ENCODE measurements at places on chromosomes 3 and 15.

- no peak for DNase-seq
Measured at GRCh38 chr3:50644561-50644960, 27.6 kb downstream of the MAPKAPK3 start.

DNA sequence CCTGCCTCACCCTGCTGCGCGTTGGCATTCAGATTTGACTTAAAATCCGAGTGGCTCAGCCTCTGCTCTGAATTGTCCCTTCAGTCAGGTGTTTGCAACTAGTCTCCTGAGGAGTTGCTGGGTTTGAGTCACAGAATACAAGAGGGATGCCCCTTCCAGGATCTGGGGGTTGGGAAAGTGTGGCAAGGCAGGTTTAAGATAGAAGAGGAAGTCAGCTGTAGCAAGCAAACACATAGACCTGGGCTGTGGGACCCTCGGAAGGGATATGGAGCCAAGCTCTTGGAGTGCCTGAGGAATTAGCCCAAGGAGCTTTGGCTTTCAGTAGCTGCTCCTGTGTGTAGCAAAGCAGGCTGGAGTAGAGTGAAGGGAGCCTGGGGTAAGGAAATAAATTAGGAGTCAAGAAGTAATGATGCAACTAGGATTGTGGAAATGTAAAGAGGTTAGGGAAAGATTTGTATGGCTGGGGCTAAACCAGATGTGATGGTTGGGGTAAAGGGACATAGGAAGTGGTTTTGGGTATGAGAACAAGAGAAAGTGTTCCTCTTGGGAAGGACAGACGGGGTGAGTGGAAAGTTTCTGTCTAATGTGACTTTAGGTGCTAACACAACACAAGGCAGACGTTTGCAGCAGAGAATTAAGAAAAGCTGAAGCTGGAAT, 41.2 kb downstream of the RAB7A start:
- DNase-seq: no peak

GRCh38 chr15:55484917-55485672, 22.9 kb downstream of the DNAAF4 start:
- DNase-seq: no peak

GRCh38 chr3:72380193-72380592, 468.1 kb downstream of the SHQ1 start:
- no peak for DNase-seq

- no peak for DNase-seq
Measured at GRCh38 chr3:103006526-103007183, 571.8 kb downstream of the ZPLD1 start.

DNA sequence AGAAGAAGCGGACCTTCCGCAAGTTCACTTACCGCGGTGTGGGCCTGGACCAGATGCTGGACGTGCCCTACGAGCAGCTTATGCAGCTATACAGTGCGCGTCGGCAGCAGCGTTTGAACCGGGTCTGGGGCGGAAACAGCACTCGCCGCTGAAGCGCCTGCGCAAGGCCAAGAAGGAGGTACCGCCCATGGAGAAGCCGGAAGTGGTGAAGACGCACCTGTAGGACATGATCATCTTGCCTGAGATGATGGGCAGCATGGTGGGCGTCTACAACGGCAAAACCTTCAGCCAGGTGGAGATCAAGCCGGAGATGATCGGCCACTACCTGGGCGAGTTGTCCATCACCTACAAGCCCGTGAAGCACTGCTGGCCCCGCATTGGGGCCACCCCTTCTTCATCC, 390.4 kb upstream of the MEIS2 start:
- no peak for DNase-seq

- DNase-seq: no peak
Measured at GRCh38 chr15:63986751-63987341, 59.4 kb downstream of the DAPK2 start.

DNA sequence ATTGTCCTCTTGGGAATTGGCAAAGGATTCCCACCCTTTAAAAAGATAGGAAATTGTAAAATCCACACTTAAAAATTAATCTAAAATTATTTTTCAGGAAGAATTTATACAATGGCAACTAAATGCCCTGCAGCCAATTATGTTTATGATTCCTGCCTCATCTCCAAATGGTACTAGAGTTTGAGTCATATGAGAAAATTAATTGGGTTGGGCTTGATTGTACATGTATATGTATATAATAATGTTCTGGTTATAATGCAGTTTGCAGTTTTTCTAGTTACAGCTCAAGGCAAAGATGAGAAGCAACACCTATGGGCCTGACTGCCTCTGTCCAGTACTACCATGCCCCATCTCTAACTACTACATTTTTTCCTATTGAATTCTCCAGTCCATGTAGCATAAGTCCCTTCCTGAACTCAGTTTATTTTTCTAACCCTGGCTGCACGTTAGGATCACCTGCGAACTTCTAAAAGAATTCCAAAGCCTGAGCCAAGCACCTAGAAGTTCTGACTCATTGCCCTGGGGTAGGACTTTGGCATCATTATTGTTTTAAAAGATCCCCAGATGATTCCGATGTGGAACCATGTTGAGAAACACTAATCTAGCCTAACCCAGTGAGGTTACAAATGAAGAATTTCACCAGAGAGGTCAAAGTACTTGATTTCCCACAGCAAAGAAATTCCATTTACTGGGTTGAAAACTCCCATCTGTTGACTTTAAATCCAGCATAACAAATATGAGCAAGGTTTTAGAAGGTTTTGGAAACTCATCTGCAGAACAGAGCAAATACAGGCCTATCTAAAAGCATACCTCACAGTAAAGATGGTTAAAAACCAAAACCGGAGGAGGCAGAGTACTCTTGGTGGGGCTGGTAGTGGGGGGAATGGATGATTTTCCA, 19.4 kb downstream of the TGFBR2 start:
- no peak for DNase-seq

DNA sequence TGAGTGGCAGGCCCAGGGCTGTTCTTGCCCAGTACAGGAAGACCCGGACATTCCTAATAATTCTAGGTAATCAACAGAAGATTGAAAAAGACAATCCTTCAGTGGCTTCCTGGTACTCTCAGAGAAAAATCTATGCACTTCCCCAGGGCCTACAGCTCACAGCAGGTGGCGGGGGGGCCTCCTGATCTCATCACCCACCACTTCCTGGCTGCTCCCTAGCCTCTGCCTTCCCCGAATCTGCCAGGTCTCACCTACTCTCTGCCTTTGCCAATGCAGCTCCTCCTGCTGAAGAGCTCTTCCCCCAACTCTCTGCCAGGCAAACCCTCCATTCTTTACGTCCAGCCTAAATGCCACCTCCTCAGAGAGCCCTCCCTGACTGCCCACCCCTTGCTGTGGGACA, 37.5 kb downstream of the EHD4 start:
- peak; percentile 33 for DNase-seq

- peak; percentile 10 for DNase-seq
Measured at GRCh38 chr15:76310475-76311099, 682 bp downstream of the ETFA start.

- DNase-seq: peak; percentile 68
Measured at GRCh38 chr3:122514123-122515019, at the start of gene KPNA1. Gene KPNA1 (minus strand): TSS chr3:122514939. CDS start chr3:122496565, 18,374 bp downstream.

GRCh38 chr15:70854666-70854976, 664 bp upstream of the LARP6 start:
- DNase-seq: no peak

- DNase-seq: no peak
Measured at GRCh38 chr3:33775363-33775762, 23.1 kb upstream of the PDCD6IP start.

- no peak for DNase-seq
Measured at GRCh38 chr3:121488628-121489027, 57.2 kb downstream of the POLQ start.

GRCh38 chr15:47443839-47444238, 273.5 kb upstream of the SEMA6D start:
- DNase-seq: no peak

DNA sequence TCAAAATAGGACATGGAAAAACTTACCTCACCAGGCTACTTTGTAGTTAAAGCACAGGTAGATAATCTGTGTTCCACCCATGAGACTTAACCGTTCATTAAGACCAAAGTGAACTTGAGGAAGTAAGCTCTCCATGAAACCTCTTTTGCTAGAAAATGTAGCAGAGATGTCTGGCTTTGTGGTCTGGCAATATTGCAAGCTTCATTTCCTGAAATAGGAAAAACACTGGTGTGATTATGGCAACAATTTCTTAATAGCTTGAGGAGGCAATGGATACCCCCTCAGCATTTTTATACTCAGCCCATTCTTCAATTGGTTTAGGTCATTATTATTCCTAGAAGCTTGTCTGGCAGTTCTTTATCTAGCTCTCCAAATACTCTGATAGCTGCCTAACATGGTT, 957.3 kb downstream of the IGSF11 start:
- DNase-seq: no peak

GRCh38 chr15:81040757-81041156, 40.0 kb downstream of the TLNRD1 start:
- DNase-seq: no peak

DNA sequence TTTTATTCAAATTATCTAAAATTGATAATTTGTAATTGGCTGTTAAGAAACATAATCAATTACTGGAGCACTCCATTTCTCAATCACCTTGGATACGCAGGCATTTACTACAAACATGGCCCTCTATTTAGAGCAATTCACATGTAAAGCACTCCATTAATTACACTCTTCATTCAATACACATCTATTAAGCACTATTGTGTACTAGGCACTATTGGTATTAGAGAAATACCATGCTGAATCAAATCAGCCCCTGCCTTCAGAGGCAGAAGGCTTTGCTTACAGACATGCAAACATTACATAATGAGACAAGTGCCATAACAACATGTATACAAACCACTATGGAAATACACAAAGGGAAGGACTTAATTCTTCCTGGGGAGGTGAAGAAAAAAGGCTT, 69.1 kb downstream of the PEAK1 start:
- DNase-seq: no peak

DNA sequence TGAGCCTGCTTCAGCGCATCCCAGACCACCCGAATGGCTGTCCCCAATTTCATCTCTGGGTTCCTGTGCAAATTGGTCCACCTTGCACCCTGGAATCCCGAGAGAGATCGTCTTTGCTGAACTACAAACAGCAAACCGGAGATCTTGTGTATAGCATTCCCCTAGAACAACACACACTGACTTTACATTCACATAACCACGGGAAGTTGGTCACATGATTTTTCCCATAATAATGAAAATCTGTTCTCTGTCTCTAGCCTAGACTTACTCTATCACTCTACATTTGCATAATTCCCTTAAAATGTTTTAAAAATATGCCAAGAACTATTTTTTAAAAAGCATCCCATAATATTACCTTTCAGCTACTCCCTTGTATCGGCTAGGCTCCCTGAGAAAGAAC, 34.6 kb downstream of the CTSH start:
- DNase-seq: no peak

DNA sequence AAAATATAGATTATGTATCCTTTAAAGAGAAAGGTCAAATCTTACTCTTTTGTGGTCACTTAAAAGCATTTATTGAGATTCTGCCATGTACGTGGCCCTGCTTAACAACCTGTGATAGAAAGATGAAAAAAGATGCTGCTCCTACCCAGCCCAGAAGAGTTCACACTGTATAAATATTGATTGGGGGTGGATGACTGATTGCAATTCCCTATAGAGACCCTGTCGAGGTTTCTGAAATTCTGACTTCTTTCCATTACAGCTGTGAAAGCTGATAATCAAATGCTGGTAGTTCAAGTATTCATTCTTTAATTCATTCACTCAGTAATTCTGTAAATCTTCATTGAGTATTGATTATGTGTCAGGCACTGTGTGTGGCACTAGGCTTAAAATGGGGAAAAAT, 114.1 kb upstream of the CHL1 start:
- no peak for DNase-seq

- no peak for DNase-seq
Measured at GRCh38 chr3:140756240-140757016, 78.6 kb downstream of the TRIM42 start.

DNA sequence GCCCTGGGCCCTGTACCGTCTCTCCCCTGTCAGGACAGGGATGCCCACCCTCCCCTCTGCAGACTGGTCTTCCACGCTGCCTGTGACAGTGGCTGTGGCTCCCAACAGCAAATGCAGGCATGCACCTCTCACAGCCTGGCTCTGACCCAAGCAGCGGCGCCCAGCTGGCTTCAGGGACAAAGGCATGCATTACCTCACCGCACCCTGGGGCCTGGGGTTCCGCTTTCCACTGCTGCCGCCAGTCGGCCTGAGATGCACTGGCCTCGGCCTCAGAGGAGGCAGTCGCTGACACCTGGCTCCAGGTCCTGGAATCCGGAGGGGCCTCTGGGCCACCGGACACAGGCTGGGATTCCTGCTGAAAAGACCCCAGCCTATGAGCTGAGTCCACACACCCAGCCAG, 70.3 kb downstream of the SCN5A start:
- no peak for DNase-seq

Data from stimulated activated CD4-positive, alpha-beta T cell treated with anti-CD3 and anti-CD28 coated beads, Interleukin-1b, Interleukin-23, amount 100 ng/mL, for 24 hours (primary cell).